ENCODE measurements at places on chromosomes 11 and 22. TPM values are rescaled to one million over a fixed set of nuclear protein-coding genes. Genes with fewer than 3 reads are reported as not detected.

DNA sequence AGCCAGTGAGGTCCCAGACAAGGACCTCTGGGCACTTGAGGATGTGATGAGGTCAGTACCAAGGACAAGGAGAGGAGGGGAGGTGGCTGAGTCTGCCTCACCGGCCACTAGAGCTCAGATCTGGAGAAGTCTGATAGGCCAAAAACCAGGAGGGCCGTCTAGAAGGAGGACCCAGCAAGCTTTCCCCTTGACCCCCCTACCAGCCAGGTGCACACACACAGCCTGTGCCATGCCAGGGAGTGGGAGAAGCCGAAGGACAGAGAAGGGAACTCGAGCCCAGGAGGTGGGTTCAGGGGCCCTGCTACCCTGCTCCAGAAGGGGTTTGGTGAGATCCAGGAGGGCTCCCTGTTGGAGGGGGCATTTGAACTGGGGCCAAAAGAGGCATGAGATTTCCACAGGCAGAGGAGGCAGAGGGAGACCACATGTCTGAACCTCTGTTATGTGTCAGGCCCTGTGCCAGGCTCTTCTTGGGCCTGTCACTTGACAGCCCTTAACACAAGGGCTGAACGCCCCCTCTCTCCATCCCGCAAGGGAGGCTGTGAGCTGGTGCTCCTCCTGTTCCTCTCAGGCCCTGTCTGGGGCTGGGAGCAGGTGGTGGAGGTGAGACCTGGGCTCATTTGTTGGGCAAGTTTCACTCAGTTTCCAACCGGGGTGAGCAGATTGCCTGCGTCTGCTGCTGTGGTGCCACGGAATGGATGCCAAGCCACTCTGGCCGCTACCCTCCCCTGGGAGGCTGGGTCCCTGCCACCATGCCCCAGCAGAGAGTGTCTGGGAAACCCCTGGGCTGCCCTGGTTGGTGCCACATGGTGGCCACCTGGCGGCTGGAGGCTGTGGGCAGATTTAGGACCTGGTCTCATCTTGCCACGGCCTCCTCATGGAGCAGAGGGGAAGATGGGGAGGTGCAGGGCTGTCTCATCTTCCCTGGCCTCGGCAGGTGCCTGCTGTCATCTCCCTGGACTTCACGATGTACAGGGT lies 65.2 kb downstream of the MPPED1 start:
- no peak for DNase-seq

DNA sequence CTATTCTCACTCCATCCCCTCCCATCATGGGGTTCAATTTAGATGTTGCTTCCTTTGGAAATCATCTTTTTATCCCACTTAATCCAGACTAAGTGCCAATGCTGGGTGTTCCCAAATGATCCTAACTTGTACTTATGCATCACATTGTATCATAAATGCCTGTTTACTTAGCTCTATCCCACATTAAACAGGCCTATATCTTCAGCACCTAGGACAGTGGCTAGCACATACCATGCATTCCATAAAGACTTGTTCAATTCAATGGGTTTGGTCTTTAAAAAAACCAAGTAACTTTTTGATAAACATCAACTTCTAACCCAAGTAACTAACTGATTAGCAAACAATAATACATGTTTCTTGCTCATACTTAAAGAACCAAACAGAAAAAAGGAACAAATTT lies 40.6 kb downstream of the RSF1 start:
- DNase-seq: no peak

DNA sequence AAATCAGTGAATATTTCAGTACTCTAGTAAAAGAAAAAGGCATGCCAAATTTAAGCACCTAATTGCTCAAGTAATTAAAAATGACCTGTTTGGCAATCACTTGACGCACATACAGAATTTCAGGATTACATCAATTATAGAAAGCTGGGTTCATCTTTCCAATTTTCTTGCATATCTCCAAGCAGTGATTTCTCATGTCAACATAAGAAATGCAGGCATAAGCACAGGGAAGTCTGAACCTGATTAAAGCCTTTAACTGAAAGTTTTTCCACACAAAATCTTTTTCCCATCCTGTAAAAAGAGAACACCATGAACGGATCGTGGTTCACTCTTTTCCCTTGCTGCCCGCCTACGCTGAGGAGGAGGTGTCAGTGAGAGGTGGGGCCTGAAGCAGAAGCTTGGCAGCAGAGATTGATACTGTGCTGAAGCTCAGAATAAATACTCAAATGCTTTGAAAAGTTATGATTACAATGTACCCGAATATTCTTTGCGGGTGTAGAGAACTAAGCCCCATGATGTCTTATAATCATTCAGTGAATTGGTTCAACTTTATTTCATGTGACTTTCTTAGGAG lies 704.1 kb upstream of the CCDC90B start:
- no peak for DNase-seq

The OR51B2 gene
- not detected for total RNA-seq

The FAR1 gene
- 58.0 TPM for total RNA-seq

DNA sequence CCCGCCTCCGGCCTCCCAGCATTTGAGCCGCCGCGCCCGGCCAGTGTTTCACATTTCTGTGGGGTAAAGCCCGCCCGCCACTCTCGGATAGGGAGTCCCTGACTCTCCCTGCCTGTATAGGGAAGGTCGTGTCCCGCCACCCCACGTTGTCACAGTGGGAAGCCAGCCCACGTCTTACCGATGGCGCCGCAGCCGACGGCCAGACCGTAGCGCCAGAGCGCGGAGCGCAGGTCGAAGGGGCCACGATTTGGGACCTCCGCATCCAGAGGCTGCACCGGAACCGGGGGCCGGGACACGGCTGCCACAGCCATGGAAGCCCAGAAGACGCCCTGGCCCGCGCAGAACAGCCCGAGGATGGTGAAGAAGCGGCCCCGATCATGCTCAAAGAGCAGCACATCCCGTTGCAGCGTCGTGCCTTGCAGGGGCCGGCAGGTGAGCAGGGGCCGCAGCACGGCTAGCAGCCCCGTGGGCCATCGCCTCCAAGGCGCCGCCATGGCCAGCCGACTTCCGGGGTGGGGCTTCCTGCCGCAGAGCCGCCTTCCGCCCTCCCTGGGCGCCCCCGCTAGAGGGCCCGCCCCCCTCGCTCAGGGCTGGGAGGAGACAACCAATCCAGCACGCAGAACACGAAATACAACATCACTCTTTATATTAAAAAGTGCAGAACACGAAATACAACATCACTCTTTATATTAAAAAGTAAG lies at the start of gene TMEM223:
Gene TMEM223 (minus strand): TSS at position 506 of the 701 bp plus-strand sequence. CDS start 12 bp downstream, at position 494.
- peak; percentile 72 for DNase-seq

The RIMBP3C gene
- total RNA-seq: not detected

The FKBP2 gene
- 57.7 TPM for total RNA-seq
